Activated CD8-positive, alpha-beta T cell treated with anti-CD3 and anti-CD28 coated beads, Interleukin-2, amount 10 ng/mL, durations not matched to agents 7 days and 5 days (primary cell): ENCODE measurements at places on chromosomes 7 and 10. TPM values are rescaled to one million over a fixed set of nuclear protein-coding genes. Genes with fewer than 3 reads are reported as not detected.

CPA4 gene
- not detected for total RNA-seq

LIPF gene
- not detected for total RNA-seq

AKR1D1 gene
- total RNA-seq, result not detected

DNA sequence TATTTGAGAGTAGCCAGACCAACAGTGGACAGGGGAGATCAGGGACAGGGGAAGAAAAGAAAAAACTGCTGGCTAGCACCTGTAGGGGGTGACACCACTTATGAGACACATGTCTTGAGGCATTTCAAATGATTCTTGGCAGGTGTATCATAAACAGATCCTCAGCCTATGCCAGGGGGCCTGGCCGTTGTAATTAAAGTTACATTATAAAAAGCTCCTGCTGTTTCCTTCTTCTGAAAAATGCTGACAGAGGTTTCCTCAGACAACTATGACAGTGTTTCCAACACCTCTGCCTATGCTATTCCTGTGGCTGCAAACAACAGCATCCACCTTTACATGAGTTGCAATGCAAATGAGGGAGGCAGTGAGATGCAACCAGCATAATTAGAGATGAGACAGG is 281.0 kb upstream of the PTER start:
- no peak for DNase-seq

GRCh38 chr7:150335774-150336112 is 5.7 kb downstream of the RARRES2 start:
- DNase-seq, result no peak
